Stimulated activated CD4-positive, alpha-beta T cell treated with anti-CD3 and anti-CD28 coated beads, TNF-alpha, amount 100 ng/mL, for 24 hours (primary cell): ENCODE measurements at places on chromosomes 7 and 10.

DNA sequence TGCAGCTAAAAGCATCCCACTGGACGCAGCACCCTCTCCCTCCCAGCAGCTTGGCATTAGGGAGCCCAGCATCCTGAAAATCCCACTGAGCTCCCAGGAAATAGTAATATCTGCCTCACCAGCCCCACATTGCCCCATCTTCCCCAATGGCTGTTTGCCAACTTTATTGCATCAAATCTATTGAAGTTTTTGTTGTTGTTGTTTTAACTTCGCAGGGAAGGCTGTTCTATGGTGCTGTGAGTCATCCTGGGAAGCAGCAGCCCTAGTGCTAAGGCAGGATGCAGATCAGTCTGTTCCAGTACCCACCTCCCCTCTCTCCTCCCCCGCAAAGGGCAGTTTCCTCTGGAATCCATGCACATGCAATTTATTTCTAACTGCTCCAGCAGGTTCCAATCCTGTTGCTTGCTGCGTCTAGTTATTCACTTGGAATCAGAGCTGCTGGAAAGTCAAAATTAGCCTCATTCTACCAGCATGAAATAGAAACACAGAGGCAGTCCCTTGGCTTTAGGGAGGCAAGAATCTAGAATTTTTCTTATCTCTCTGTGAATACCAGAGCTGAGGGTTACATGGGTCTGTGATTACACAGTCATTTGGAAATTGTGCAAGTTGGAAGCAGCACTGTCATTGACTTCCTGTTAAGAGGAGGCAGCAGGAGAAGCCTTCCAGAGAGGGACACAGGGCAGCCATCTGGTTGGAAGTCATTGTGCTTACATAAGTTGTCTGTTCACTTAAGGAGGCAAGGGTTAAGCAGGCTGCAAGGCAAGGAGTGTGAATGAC lies 115.9 kb upstream of the CACUL1 start:
- no peak for DNase-seq

- DNase-seq = no peak
Measured at GRCh38 chr10:130021383-130021950, 57.4 kb upstream of the EBF3 start.

DNA sequence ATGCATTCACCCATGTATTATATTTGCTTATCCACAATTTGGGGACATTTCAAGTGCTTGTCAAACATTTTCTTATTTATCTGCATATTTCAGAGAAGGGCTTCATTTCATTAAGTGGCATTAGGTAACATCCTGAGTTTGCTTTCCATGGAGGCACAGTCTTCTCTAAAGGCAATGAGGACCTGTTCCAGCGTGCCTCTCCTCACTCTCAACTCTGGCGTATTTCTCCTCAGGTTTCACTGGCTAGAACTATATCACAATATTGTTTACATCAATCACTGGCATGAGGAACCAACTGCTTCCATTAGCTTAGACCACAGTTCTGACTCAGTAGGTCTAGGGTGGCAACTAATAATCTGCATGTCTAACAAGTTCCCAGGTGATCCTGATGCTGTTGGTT lies 177.2 kb downstream of the TAX1BP1 start:
- DNase-seq = no peak

GRCh38 chr7:135913404-135913803 lies 63.8 kb downstream of the MTPN start:
- no peak for DNase-seq

- no peak for DNase-seq
Measured at GRCh38 chr7:114085313-114085591, 166.4 kb upstream of the PPP1R3A start.

GRCh38 chr10:75402486-75403143 lies 1.1 kb upstream of the ZNF503 start:
- DNase-seq = no peak

DNA sequence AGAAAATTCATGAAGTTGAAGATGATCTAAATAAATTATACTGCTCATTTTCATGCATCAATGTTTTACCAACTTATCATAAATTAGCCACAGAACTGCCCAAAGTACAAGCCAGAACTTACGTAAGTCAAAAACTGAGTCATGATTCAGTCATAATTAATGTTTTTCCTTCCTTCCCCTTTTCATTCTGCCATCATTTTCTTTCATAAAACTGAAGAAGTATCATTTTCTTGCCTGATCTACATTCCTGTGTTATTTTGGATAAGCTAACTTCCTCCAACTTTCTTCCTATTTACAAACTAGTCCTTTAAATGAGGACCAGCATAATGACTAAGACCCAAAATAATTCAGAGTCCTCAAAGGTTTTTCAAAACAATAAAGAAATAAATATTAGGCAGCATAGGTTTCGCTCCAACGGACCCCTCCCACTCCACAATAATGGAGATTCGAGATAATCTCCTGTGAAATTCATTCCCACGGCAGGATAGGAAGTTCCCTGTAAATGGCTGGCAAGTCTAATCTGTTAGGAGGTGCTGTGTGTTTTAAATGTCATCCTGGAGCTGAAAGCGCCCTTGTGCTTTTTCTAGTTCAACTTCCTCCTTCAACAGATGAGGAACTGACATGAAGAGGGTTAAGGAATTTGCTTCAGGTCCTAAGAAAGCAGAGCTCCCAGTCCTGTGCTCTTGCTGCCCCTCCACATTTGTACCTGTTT lies 218.9 kb downstream of the DOCK4 start:
- DNase-seq = no peak

DNA sequence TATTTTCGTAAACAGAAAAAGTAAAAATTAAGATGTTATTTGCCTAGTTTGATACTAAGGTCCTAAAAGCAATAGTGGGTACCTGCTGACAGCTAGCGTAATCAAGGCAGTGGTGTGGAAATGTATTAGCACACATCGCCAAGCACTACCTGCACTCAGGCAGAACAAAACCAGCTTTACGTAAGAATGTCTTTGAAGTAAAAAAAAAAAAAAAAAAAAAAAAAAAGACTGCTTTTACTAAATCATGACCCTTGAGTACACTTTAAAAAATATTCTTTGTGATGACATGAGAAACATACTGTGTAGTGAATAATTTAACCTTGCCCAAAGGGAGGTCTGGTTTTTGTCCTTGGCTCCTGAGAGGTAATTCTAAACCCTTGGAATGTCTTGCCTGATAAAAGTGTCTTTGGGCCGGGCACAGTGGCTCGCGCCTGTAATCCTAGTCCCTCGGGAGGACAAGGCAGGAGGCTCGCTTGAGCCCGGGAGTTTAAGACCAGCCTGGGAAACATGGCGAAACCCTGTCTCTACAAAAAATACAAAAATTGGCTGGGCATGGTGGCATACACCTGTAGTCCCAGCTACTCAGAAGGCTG lies 12.7 kb downstream of the XRCC2 start:
- no peak for DNase-seq

GRCh38 chr10:22228167-22228938 lies 10.5 kb upstream of the EBLN1 start:
- DNase-seq = no peak

- no peak for DNase-seq
Measured at GRCh38 chr10:99430116-99430450, 341 bp downstream of the GOT1 start.

GRCh38 chr7:158723266-158723665 lies 18.7 kb upstream of the NCAPG2 start:
- no peak for DNase-seq

DNA sequence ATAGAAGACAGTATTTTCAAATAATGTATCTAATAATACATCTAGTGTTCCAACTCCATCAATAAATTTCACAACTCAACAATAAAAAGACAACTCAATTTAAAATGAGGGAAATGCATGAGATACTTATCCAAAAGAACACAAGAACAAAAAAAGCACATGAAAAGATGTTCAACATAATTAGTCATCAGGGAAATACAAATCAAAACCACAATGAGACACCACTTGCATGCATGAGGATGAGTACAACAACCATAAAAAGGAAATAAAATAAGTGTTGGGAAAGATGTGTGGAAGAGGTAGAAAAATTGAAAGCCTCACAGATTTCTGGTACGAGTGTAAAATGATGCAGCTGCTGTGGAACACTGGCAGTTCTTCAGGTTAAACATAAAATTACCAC lies 111.6 kb upstream of the PTPRZ1 start:
- DNase-seq = no peak

DNA sequence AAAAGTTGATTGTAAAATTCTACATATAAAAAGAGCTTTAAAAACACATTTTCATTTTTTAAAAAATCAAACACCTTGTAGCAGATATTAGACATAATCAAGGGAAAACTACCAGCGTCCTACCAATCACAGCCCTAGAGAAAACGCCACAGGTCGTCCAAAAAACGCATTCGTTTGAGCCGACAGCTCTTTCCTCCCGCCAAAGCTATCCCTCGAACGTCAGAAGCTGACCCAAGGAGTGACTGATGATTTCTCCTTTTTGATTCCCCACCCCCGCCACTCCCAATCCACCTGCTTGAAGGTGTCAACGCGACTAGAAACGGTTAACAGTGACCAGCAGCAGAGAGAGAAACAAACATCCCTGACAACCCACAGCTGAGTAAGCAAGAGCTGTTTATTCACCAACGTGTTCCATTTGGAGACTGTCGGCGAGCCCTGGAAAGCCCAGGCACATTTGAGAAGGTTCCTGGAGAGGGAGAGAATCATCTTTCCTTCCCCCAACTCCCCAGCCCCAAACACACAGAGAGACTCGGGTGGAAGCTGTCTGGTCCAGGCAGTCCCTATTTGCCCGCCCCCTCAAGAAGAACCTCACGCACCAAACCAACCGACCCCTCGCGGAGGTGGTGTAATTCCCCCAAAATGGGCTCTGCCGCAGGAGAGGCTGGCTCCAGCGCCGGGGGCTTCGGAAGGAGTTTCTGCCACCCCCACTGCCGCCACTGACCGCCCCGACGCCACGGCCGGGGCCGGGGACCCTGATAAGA lies 622 bp downstream of the CPEB3 start:
- DNase-seq = peak; percentile 1

- no peak for DNase-seq
Measured at GRCh38 chr10:76281659-76282058, 850.2 kb downstream of the LRMDA start.

- DNase-seq = no peak
Measured at GRCh38 chr7:29236071-29236580, 41.6 kb downstream of the CHN2 start.

- DNase-seq = no peak
Measured at GRCh38 chr7:47336472-47337425, 245.2 kb downstream of the TNS3 start.

GRCh38 chr10:74919671-74920070 lies 93.3 kb downstream of the KAT6B start:
- DNase-seq = no peak

- DNase-seq = no peak
Measured at GRCh38 chr7:25124465-25125136, 459 bp downstream of the CYCS start.

DNA sequence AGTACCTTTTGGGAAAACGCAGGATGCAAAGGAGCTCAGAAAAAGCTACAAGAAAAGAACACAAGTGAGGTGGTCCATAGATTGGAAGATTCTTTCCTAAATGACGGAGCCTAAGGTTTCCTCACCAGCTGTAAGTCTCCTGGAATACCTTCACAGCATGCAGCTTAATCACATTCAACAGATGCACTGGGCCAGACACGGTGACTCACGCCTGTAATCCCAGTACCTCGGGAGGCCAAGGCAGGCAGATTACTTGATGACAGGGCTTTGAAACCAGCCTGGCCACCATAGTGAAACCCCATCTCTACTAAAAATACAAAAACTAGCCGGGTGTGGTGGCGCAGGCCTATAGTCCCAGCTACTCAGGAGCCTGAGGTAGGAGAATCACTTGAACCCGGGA lies 228.7 kb downstream of the FRMD4A start:
- DNase-seq = no peak

GRCh38 chr10:11982253-11982652 lies 60.4 kb downstream of the UPF2 start:
- DNase-seq = no peak

- DNase-seq = no peak
Measured at GRCh38 chr7:8921807-8922206, 488.4 kb downstream of the NXPH1 start.

DNA sequence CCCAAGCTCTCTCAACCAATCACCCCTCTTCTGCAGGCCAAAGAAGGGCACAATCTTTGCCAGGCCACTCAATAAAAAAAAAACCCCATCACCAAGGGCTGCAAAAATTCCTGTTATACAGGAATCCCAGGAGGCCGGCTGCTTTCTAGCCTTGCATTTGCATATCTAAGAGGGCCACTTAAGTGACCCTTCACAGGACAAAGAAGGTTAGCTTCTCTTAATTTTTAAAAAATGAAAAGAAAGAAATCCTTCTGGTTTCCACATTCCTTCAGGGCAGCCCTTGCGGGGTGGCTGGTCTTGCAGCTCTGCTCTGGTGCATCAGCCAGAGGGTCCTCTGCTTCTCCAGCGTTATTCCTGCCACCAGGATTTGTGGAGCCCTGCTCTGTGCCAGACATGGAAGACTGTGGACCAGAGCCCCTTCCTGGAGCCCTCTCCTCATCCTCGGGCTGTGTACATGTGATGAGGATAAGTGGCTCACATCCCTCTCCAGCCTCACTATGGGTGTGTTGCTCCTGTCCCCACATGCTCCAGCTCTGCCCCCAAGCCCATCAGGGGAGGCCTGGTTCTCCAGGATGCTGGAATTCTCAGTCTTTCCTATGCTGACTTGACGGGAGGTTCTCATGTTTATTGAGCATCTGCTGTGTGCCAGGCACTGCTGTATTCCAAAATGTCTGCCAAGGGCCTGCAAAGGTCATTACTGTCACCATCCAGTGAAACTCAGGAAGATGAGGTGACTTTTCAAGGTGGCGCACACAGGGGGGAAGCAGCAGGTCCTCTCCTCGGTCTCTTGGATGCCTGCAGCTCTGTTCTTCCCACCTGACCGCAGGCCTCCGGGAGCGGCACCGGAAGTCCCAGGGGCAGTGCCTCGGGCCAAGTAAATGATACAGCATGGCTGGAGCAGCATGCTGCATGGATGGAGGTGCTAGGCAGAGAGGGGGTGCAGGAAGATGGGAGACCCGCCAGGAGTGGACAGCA lies 67.7 kb downstream of the ARHGAP22 start:
- DNase-seq = no peak
